ENCODE measurements at places on chromosomes 7 and 10.

DNA sequence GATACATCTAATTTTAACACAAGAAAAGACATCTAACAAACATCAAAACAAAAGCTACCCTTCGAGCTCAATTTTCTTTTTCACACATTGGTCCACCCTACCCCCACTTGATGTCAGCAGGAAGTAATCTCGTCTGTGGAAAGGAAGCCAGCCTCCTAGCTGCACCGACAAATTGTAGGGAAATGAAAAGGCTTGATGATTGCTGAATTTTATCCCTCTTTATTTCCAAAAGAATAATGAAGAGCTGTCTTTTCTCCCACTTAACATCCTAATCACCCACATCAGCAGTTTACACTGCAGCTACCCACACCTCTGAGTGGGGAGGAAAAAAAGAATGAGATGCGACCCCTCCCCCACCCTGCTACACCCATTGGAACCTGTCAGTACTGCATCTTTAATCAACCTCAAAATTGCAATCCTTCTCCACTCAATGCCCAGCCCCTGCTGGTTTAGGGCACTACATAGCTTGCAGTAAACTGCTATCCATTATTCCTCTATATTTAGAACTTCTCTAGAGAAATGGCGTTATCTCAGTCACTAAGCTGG is 10.6 kb upstream of the CPVL start:
- DNase-seq, result no peak

DNA sequence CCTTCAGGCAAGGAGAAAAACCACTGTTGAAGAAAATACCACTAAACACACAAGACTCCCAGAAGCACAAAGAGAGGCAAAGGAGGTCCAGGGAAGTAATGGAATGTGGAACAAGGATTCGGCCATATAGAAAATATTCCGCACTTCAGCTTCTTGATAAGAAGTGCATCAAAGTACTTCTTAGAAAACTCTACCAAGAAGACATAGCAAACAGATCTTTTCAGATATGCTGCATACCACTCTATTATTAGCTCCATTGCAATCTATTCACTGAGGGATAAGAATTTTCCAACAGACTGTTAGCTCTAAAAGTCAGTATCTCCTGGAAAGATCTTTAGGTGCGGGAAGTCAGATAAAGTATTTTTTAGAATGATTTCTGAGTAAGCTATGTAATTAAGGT is 231.8 kb downstream of the WDR11 start:
- no peak for DNase-seq

GRCh38 chr10:60708666-60709065 is 69.6 kb upstream of the CDK1 start:
- DNase-seq, result no peak

DNA sequence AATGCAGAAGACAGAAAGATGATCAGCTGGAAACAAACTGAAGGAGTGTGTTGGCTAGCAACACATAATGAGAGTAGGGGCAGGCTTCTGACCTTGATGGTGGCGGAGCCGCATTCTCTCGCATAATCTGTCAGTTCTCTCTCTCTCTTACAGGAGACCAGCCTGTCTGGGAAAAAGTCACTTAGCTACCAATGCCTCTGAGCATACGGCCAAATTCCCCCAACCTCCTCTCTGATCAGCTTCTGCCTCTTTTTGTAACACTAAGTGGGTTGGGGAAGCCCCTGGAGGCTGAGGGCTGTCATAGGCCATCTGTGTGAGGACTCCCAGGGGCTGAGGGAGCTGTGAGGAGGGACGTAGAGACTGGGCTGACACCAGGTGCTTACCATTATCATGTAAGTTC is 104.6 kb downstream of the HIPK2 start:
- peak; percentile 31 for DNase-seq

- DNase-seq, result no peak
Observed at GRCh38 chr7:607938-608337, 88.3 kb upstream of the PDGFA start.

Measured in stimulated activated naive CD4-positive, alpha-beta T cell treated with Interleukin-2 at 50 U/mL for 16 hours (primary cell).